Suprapubic skin (tissue), 4 donors: ENCODE measurements at places on chromosomes 5 and 9.

DNA sequence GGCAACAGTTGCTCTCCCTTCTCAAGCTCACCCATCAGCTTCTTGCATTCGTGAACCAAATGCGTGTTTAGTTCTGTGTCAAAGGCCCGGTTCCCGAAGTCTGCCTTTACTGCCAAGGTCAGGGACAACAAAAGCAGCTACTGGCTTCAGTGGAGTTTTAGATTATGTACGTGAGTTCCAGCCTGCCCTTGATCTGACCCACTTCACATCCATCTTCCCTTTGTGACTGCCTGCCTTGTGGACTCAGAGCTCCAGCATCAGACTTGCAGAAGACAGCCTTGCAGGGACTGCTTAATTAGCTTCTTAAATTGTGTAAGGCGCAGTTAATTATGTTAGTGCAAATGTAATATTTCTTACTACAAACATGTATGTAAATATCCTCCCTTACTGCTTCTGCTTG, 774.7 kb upstream of the EDIL3 start:
- DNase-seq: no peak

- DNase-seq: no peak
Measured at GRCh38 chr5:156716591-156717380, 133.3 kb upstream of the PPP1R2B start.

DNA sequence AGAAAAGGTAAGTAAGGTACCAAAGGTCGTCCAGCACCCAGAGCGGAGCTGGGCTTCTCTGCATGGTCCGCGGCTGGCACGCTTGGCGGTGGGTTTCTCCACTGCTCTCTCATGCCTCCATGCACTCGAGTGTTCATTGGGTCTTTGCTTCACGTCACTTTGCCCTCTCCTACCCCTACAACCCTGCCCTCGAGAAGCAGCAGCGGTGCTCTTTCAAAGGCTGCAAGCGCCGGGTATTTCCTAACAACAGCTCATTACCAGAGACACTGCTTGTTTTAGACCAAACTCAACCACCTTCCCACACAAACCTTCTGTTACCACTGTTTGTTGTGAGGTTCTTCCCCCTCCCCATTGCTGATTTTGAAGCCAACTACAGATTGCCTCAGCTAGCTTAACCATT, 21.5 kb upstream of the ZBTB34 start:
- no peak for DNase-seq

- DNase-seq: no peak
Measured at GRCh38 chr5:16884595-16884994, 51.5 kb downstream of the MYO10 start.

DNA sequence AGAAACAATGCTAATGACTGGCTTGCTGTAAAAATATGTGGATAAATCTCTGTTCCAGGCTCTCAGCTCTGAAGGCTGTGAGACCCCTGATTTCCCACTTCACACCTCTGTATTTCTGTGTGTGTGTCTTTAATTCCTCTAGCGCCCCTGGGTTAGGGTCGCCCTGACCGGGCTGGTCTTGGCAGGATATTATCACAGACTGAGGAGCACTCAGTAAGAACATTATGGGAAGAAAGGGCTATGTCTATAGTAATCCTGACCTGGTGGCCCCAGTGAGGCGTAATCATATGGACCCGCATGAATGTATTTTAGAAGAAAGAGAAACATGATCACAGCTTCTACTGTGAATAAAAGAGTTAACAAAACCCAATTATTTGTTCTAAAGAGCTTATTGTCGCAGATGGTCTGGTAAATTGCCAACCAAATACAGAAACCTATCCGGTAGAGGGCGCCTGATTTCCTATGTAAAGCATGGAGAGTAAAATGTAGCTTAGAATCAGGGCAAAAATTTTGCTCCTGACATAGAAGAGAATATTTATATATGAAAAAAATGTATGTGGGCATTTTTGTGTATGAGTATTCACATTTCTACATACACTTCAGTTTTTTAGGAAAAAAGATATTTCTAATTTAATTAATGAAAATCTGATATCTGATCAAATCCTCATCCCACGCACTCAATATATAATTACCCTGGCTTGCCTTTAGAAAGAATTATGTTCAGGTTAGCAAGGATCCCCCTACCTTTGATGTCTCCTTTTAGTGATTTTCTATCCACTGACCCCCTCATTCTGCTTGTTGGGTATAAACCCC, 5.8 kb upstream of the IFNA1 start:
- DNase-seq: no peak
